ENCODE measurements at places on chromosomes 3 and 15. TPM values are rescaled to one million over a fixed set of nuclear protein-coding genes. Genes with fewer than 3 reads are reported as not detected.

ITGA11 gene
- 55.0 TPM for total RNA-seq

TP63 gene
- under 0.01 TPM for total RNA-seq

FBXO22 gene
- 77.2 TPM for total RNA-seq

SOX2 gene
- not detected for total RNA-seq

CYP8B1 gene
- not detected for total RNA-seq

Data from smooth muscle cell of bladder (primary cell).